ENCODE measurements at places on chromosomes 3 and 15.
A peak's percentile ranks its signal among the peaks of the same experiment; 100 is the strongest.

DNA sequence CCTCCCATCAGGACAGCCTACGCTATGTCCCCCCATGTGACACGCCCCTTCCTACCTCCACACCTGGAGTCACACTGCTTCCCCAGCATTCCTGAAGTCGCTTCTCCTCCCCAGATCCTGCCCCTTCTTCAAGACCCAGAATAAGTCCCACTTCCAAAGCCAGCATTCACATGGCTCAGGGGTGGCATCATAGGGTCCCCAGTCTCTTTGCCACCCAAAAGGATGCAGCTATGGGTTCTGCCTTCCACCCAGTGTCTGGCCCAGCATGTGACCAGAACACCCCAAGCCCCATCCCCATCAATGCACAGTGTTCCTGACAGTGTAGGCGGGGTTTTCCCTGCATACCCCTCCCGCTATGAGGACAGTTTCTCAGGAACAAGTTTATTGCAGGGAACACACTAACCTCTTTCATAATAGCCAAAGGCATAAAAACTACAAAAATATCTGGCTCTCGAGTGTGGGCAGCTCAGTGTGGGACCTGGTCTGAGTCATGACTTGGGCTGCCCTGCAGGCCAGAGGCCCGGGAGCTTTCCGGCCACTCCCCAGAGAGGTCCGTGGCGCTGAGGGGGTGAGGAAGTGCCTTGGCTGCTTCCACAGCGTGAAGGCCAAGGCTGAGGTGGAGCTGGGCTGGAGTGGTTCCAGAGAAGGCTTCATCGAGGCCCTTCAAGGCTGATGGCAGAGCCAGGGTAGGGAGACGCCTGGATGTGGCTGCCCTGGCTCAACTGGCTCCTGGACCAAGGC lies 5.8 kb downstream of the ISLR start:
- no peak for DNase-seq

- DNase-seq = peak; percentile 19
These were observed 611 bp downstream of the CTDSPL2 start for GRCh38 chr15:44427756-44428724.

DNA sequence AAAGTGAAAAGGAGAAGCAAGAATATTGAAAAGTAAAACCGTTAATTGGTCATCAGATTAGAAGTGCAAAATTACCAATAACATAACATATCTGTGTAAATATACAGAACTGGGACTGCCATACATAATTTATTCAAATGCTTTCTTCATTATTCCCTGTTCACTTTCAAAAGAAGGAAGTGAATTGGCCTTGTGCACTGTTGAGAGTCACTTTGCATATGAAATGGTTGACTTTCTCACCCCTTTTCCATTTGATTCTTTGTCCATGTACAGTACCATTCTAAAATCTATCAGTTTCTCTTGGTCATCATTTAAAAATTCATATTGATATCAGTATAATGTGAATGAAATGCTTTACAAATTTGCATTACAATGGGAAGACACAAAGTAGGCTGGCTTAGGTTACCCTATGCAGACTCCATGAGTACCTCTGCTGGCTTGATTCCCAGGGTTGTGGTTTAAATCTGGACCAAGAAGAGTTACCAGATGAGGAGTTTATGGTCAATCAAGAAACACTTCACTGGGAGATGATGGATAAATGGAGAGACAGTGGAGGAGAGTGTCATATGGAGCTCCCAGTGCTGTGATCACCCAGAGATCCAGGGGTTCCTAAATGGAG lies 210.9 kb upstream of the TOPAZ1 start:
- no peak for DNase-seq

DNA sequence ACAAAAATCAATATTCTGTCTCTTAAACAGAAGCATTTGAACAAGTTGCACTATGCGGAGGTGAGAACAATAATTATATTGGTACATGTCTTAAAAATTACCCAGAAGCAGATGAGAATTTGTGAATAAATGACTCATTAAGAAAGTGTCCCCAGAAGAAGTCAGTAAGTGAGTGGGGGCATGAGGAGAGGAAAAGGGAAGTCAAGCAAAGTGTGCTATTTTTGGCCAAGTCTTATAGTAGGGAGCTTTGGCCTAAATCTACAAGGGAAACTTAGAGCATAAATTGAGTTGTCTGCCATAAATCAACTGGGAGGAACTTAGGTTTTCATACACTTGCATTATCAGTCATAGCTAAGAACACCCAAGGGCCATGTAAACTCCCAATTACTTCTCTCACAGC lies 86.9 kb upstream of the SATB1 start:
- DNase-seq = peak; percentile 6

- no peak for DNase-seq
These were observed 273.2 kb upstream of the TOPAZ1 start for GRCh38 chr3:43968465-43968864.

DNA sequence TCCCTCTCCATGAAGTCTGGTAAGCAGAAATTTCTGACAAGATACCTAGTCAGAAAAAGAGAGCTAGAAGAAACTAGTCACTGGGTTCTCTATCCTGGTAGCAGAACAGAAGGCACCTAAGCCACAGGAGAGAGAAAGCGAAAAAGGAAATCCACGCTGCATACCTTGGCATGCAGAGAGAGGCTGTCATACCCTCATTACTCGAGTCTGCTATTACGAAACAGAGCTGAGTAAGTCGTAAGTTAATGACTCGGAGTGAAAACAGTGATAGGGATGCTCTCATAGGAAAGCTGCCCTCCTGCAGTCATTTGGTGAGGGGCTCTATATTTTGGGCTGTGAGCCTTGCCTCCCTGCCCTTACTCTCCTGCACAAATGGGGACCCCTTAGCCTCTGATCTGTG lies 16.2 kb downstream of the CLRN1 start:
- DNase-seq = peak; percentile 41

- DNase-seq = no peak
These were observed 208.8 kb downstream of the STAG1 start for GRCh38 chr3:136543385-136543784.

- DNase-seq = no peak
These were observed 1261.1 kb downstream of the ROBO1 start for GRCh38 chr3:78506581-78507195.

DNA sequence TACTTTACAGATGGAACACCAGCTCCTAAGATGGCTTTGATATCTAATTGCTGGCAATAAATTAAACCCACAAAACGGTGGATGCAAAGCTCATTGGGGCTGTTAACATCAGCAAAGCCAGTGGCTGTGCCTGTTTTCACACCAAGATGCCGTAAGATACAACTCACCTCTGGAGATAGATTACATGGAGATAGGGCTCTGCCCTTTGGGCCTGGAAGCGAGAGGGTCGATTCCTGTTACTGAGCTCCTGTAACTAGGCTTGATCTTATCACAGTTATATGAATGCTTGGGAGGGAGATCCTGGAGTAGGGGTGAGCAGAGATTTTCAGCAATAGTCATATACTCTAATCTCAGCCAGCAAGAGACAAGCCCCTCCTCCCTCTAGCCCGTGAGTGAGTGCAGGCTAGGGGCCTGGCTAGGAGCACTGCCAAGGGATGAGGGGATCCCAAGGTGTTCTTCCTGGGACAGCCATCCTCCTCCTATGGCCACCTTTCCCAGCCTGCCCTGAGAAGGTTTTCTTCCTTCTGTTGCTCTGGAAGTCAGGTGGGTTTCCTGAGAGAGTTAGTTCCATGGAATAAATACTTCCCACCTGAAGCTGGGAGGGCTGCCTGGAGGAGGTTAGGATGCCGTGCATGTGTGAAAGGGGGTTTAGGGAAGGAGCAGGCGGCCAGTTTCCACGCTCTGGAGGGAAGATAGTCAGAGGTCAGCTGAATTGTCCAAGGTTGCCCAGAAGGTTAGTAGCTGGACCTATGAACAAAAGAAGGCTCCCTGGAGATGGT lies 18.1 kb upstream of the DOCK3 start:
- no peak for DNase-seq

GRCh38 chr15:98909968-98910885 lies 97.4 kb downstream of the PGPEP1L start:
- no peak for DNase-seq

GRCh38 chr15:80568876-80569605 lies 126.1 kb upstream of the ABHD17C start:
- no peak for DNase-seq

DNA sequence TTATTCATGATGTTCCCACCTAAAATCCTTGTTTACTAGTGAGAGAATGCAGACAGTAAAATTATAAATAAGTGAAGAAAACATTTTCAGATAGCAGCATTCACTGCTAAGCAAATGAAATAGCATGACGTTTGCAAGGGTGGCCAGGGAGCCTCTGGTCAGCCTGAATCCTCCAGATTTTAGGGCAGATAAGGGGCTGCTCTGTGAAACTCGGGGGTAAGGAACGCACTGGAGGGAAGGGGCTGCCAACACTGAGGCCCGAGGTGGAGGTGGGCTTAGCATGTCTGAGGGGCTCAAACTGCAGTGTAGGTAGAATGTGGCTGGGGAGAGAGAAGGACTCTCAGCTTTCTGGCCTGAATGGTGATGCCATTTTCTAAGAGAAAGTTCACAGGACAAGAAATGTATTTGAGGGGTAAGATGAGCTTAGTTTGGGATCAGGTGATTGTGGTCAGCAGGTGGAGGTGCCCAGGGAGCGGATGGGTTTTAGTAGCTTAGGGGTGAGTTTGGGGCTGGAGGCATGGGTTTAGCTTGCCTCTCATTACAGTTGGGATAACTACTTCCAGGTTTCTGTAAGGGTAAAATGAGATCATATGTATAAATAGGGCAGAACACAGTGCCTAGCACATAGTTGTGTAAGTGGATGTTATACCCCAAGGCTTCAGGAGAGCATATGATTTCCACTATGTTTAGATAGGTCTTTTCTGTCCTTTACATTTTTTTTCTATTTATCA lies 20.5 kb downstream of the GPR171 start:
- DNase-seq = no peak

DNA sequence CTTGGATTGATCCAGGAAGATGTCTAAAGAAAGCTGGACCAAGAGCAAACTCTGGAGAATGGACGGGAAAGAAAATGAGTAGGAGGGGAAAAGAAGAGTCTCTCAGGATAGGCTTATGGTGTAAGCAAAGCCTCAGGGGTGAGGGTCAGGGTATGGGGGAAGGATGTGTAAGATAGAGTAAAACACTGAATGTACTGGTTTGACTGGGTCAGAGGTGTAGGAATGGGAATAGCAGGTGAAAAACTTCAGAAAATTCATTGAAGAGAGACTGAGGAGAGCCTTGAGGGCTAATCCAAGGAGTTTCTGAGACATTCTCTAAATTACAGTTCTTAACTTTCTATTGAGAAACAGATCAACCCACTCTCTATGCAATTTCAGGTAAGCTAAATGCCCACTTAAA lies 857.3 kb downstream of the FHIT start:
- no peak for DNase-seq

DNA sequence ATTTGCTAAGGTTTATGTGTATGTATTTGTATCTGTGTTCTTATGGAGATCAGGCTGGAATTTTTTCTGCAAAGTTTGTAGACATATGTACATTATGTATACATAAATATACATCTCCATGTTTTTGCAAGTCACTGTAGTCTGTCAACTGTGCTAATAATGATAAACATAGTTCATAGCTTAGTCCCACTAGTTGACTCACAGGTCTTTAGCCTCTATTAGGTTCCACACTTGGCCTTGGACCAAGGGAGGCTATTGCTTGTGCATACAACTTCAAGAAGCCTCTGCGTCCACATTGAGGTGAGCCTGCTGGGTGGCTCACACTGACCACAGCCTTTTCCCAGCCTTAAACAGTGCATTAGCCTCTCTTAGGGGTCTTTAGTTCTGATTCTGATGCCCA lies 243.8 kb upstream of the PEX5L start:
- no peak for DNase-seq

DNA sequence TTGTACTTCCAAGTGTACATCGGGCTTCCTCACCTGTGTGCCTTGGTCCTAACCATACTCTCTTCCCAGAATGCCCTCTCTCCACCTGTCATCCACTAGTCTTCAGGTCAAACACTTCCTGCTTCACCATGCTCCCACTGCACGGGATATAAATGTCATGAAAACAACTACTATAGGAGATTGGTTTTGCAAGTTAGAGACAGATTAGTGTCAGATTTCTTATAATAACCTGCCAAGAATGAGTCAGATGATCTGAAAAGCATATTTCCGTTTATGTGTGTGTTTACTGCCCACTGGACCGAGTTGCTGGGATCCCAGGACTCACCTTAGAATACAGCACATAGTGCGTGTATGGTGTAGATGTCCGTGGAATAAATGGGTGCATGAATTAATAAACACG lies 21.4 kb downstream of the PLA1A start:
- DNase-seq = no peak

GRCh38 chr3:197701841-197702240 lies 34.9 kb downstream of the RUBCN start:
- no peak for DNase-seq

DNA sequence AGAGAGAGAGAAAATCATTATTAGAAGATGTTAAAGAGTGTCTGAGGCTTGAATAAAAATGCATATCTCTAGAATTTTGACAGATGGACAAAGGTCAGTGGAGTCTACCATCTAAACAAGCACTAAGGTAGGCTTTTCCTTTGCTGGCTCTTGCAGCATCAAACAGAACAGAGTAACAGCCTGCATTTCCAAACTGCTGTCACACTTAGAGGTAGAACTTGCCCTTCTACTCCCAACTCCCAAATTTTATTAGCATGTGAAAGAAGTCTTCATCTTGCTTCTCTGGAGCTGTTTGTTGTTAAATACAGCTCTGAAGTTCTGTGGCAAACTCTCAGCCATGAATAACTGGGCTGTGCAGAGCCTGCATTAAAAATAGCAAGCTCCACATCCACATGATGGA lies 4.1 kb upstream of the MB21D2 start:
- no peak for DNase-seq

- no peak for DNase-seq
These were observed 224.7 kb downstream of the IGSF11 start for GRCh38 chr3:118809696-118810498.

- DNase-seq = no peak
These were observed 242.9 kb downstream of the SLC9A9 start for GRCh38 chr3:143605233-143605950.

- peak; percentile 99 for DNase-seq
These were observed at the start of the genes BTD and HACL1 for GRCh38 chr3:15601399-15602145. Gene BTD, plus strand, starts transcription at chr3:15601745. Its CDS starts 33,695 bp downstream, at chr3:15635440. Gene HACL1, minus strand, starts transcription at chr3:15601569. Its CDS starts 106 bp downstream, at chr3:15601463.

DNA sequence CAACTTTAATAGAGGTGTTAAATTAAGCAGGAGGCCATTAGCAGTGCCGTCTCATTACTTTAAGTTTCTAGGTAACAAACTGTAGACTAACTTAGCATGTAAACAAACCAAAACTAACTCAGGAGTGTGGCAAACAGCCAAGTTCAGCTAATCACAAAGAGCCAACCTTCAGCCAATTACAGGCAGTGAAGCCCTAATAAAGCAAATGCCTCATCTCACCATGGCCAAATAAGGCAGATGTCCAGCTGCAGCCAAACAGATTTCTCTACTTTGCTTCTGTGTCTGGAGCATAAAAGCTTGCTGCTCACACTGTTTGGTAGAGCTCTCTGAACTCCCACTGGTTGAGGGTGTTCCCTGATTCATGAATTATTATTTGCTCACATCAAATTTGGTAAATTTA lies 835.4 kb upstream of the GBE1 start:
- DNase-seq = no peak
